NCI-H1105 treated with DMSO at 0.1 percent for 48 hours (cell line): ENCODE measurements at places on chromosomes 16 and 17.

DNA sequence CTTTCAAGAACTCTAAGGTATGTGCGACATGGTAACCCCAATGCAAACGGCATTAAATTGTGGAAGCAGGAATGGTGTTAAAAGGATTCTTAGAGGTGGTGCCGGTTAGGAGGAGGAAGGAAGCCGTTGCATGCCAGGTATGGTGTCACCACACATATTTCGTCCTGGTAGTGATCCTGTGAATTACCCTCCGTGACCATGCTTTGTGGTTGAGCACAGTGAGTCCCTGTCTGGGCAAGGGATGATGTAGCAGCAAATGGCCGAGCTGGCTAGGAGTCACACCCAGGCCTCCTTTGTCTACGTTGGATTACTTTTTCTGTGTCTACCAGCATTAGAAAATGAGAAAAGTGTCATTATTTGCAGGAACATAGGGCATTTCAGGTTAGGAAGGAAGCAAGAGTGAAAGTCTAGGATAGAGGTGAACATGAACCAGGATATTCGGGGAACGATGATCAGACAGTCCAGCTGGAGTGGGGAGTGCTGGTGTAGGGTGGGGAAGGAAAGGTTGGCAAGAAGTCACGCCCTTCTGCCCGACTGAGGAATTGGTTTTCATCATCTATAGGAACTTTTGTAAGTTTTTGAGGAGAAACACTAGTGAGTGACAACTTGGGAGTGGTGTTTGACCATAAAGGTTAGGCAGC is 123.5 kb downstream of the PRKCA start:
- no peak for DNase-seq

DNA sequence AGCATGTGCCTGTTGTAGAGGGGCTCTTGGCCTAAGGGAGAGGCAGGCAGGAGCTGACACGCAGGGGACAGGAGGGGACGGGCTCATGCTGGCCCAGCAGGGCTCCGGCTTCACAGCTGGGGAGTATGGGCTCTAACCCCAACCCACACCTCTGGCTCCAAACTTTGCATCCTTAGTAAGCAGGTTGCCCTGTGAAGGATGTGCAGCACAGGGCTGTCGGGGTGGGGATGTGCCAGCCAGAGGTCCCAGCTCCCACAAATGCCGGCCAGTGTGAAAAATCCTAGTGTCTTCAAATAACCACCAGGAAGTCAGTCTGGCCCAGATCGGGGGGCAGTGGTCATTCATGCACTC is 14.0 kb upstream of the FAM83G start:
- DNase-seq = no peak

DNA sequence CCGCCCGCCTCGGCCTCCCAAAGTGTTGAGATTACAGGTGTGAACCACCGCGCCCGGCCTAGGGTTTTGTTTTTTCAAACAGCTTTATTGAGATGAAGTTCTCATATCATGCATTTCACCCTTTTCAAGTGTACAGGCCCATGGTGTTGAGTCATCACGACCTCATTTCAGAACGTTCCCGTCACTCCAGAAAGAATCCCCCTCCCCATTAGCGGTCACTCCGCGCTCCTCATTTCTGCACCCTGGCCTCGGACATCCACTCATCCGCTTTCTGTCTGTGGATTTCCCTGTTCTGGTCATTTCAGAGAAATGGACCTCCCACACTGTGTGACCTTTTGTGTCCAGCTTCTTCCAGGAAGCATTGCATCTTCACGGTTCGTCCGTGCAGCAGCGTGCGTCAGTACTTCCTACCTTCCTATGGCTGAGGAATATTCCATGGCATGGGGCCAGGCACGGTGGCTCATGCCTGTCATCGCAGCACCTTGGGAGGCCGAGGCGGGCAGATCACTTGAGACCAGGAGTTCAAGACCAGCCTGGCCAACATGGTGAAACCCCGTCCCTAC is 135.2 kb upstream of the GSE1 start:
- DNase-seq = no peak

DNA sequence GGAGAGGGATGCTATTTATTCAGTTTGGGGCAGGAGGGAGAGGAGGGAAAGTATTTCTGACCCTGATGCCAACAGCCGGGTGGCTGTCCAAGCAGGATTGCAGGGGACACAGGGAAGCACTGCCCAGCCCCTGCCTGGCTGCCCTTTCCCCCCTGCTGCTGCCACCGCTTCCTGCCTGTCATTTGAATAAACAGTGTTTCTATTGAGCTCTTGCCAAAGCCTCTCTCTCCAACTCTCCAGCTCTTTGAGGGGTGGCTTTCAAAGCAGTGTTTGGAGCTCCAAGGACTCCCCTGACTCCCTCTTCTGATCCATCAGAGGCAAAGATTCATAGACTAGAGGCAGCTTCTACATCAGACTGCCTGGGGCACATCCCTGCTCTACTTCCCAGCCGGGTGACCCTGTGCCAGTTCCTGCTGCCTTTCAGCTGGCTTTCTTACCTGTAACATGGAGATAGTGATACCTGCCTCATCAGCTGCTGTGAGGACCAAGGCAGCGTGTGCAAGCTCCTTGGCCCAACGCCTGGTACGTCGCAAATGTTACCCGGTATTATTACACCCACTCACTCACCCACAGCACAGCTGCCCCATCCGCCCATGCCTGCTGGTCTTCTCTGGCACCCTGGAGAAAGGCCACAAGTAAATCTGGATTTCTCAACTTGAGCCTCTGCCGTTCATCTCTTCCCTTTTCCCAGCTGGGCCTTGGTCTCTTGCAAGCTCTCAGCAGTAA is 9.5 kb downstream of the PROCA1 start:
- no peak for DNase-seq

GRCh38 chr16:65489531-65490023 is 367.7 kb upstream of the CDH11 start:
- no peak for DNase-seq

DNA sequence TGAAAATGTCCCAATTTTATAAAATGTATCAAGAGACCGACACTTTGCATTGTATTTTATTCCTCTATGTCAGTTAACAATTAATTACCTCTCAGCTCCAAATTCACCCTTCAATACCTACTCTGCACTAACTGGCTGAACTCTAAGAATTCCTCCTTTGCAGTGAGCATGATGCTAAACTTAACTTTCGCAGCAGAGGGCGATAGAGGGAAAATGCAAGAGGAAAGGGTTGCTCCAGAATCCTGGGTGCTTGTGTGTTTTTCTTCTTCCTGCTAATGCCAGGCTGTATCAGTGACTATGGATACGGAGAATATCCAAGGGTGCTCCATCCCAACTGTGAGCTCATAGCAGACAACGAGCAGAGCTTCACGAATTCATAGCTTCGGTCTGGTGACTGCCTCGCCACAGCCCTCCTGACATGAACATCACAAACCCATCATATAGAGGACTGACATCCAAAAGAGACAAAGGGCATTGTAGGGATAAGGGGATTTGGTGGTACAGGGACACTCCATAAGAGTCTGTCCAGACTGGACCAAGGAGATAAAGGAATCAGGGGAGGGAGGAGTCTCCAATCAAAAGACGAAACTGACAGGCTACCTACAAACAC is 172.9 kb downstream of the STX8 start:
- DNase-seq = peak; percentile 13

DNA sequence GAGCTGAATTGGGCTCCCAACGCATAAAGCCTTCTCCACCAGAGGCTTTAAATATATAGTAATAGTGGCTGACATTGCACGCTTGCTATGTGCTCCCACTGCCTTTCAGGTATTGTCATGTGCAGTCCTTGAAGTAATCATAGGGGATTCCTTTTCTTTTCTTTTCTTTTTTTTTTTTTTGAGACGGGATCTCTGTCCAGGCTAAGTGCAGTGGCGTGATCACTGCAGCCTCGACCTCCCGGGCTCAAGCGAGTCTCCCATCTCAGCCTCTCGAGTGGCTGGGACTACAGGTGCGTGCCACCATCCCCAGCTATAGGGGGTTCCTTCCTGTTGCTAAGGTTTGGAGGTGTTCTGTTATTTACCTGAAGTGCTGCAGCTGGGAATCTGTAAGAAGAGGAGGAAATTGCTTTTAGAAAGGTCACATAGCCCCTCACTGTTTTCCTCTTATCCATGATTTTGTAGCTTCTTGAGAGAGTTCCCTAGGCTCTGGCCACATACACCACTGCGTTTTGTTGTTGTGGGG is 845 bp downstream of the RPL27 start:
- no peak for DNase-seq

DNA sequence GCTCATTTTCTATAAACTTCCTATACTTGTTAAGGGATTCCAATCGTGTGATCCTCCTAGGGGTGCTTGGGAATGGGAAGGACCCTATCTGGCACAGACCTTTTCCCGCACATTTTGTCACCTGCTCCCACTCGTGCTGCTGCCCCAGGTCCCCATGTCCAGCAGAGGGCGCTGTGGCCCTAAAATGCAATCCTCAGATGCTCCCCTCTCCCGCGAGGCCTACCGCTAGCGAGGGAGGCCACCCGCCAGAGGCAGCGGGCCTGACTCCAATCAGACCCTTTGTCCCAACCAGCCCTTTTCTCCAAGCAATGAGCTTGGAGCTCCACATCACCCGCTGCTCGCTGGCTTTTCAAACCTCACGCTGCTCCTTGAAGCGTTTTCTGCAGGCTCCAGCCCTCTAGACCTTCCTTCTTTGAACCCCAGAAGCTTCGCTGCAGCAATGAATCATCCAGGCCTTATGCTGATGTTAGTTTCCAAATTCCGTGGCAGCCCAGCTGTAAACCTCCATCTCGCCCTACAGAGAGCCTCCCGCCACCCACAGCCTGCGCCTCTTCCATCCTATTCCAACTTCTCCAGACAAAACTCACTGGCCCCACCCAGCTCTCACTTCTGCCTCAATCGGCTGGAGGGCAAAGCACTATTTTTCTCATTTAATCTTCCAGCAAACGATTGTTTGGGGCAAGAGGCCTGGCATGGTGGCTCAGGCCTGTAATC is 23.6 kb upstream of the FZD2 start:
- DNase-seq = peak; percentile 75

GRCh38 chr16:20740901-20741521 is 607 bp downstream of the THUMPD1 start:
- DNase-seq = peak; percentile 55

- DNase-seq = no peak
Measured at GRCh38 chr17:36857698-36858097, 79.6 kb upstream of the LHX1 start.

DNA sequence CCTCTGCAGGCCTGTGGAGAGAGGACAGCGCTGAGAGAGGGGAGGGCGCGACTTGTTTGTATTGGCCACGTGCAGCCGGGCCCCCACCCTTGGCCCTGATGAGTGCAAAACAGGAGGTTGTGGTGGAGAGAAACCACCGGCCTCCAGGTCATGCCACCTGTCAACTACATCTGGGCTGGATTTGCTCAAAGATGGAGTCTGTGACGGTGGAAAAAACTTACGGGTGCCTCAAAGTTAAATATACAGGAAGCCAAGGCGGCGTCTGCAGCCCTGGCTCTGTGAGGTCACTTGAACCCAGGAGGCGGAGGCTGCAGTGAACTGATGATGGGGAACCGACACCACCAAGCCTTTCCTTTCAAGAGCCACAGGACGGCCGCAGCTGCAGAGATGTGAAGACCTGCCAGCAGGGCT is 15.7 kb downstream of the C16orf74 start:
- no peak for DNase-seq

GRCh38 chr17:31811101-31811500 is 47.9 kb downstream of the COPRS start:
- no peak for DNase-seq

DNA sequence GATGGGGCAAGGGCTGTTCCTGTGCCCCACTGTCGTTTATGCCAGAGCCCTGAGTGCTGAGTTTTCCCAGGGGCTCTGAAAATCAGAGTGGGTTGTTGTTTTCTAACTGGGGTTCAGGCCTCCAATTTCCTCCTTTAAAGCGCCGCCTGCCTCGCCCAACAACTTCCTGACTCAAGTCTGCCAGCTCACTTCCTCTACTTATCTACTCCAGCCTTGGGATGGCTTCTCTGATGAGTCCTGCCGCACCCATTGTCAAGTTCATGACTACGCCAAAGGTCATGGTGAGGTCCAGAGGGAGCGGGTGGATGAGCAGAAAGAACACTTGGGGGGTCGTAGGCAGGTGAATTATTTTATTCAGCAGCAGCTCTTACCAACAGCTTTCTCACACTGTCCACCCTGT is 104.7 kb downstream of the UTP18 start:
- DNase-seq = no peak

DNA sequence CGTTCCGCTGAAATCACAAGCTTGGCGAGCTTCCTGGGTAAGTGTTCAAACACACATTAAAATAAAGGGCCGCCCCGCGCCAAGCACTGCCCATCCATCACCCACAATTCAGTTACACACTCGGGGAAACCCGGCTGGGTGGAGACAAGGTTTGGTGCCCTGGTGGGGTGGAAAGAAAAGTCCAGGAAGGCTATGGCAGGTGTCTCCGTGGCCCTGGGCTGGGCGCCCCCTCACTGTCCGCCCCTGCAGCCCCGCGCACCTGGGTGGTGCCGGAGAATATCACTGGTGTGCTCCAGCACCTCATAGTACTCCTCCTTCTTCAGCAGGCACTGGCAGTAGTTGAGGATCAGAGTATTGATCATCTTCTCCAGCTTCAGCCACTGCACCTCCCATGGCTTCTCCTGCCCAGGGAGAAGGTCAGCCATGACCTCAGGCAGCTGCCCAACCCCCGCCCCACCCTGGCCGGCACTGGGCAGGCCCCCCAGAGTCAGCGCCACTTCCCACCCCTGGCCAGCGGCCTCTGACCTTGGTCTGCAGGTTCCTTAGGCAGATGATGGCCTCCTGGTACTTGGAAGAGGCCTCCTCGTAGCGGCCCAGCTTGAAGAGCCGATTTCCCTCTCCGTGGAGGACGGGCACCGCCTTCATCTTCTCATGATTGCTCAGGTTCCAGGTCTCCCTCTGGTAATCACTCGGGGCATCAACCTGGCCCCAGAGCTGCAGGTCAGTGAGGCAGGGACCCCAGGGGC is 8.4 kb downstream of the AIPL1 start:
- DNase-seq = no peak

- DNase-seq = peak; percentile 54
Measured at GRCh38 chr16:1772908-1773702, at the start of gene MRPS34. Gene MRPS34 (minus strand): TSS chr16:1773134. CDS start chr16:1773119, 15 bp downstream.

DNA sequence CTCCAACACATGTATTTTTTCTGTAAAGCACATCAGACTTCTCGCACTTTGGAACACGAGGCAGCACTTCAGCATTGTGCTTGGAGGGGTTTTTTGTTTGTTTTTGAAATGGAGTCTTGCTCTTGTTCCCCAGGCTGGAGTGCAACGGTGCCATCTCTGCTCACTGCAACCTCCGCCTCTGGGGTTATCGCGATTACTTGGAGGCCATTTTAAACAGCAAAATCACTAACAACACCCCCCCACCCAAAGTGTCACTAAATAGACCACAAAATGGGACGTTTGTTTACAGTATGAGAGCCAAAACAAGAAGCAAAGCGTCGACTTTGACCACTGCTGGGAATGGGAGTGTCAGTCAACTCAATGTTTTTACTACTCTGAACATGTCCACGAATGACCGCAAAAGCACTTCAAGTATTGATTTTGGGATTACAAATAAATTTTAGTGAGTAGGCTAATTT is 9.0 kb upstream of the C16orf87 start:
- DNase-seq = no peak

DNA sequence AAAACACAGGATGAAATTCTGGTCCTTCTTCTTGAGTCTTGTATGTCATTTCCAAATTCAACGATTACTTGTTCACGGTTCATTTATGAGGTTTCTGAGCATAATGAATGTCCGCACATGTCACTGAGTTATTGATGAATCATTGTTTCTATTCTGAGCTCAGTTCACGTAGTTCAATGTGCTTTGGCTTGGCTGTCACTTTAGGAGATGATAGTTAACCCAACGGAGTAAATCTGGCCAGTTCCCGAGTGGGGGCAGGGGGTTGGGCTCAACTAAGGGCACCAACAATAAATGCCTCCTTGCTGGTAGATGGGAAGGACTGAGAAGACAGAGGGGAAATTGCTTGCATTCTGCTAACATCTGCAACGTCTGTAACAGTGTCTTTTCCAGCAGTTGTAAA is 239.4 kb upstream of the HSBP1 start:
- DNase-seq = no peak

GRCh38 chr17:72022328-72023275 is 98.2 kb upstream of the SOX9 start:
- DNase-seq = no peak
